ENCODE measurements at places on chromosomes 1 and 21.
A peak's percentile ranks its signal among the peaks of the same experiment; 100 is the strongest.

DNA sequence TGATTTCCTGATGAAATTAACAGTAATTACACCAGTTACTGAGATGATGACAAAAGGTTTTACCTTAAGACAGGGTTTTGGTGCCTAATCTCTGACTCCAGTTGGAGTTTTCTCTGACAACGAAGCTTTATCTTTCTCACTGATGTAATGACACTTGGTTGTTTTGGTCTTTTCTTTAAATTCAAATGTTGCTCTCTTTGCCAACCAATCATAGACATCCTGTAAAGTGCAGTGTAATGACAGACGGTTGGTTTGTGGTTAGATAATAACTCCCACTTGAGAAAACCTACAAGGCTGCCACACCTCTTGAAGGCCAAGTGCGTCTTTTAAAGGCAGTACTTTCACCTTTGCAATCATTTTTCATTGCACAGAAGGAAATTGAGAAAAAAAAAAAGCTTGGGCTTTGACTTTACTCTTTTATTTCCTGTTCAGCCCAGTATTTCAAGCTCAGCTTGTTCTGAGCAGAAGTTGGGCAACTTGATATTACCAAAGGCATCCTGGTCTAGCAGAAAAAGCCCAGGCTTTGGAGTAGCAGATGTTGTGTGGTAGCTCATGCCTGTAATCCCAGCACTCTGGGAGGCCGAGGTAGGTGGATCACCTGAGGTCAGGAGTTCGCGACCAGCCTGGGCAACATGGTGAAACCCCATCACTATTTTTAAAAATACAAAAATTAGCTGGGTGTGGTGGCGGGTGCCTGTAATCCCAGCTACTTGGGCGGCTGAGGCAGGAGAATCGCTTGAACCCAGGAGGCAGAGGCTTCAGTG is 14.9 kb downstream of the PDIK1L start:
- peak; percentile 81 for DNase-seq

DNA sequence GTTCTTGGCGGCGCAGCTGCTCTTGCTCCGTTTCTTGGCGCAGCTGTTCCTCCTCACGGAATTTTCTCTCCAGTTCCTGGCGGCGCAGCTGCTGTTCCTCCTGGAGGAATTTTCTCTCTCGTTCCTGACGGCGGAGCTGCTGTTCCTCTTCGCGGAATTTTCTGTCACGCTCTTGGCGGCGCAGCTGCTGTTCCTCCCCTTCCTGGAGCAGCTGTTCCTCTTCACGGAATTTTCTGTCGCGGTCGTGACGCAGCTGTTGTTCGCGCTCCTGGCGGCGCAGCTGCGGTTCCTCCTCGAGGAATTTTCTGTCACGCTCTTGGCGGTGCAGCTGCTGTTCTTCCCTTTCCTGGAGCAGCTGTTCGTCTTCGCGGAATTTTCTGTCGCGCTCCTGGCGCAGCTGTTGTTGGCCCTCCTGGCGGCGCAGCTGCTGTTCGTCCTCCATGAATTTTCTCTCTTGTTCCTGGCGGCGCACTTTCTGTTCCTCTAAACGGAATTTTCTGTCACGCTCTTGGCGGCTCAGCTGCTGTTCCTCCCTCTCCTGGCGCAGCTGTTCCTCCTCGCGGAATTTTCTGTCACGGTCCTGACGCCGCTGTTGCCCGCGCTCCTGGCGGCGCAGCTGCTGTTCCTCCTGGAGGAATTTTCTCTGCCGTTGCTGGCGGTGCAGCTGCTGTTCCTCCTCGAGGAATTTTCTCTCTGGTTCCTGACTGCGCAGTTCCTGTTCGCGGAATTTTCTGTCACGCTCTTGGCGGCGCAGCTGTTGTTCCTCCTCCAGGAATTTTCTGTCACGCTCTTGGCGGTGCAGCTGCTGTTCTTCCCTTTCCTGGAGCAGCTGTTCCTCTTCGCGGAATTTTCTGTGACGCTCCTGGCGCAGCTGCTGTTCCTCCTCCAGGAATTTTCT is 7.0 kb downstream of the TCHH start:
- no peak for DNase-seq

GRCh38 chr1:29145739-29146437 is 22.2 kb upstream of the TMEM200B start:
- no peak for DNase-seq

- no peak for DNase-seq
Observed at GRCh38 chr21:46138383-46138970, 16.9 kb downstream of the FTCD start.

DNA sequence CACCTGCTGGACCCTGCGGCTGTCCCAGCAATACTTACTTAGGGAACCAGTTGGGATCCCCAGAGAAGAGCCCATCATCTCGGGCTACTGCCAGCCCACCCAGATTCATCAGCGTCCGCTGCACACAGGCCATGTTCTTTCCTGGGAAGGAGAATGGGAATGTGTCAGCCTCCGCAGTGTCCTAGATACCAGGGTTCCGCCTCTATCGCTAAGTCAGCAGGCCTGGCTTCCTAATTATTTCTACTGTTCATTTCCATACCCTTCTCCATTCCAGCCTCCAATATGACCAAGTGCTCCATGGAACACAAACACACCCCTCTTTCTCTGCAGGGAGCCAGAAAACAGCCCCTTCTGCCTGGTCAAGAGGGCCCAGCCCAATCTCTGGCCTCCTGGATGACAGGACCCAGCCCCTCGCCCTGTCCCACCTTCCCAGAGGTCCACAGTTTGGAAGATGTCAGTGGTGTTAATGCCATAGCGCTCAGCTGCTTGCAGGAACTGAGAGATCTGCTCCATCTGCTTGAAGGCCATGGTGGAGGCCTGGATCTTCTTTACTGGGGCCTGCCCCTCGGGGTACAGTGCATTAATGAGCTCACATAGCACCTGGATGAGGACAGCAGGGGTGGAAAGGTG is 6.0 kb downstream of the TAGLN2 start:
- no peak for DNase-seq

DNA sequence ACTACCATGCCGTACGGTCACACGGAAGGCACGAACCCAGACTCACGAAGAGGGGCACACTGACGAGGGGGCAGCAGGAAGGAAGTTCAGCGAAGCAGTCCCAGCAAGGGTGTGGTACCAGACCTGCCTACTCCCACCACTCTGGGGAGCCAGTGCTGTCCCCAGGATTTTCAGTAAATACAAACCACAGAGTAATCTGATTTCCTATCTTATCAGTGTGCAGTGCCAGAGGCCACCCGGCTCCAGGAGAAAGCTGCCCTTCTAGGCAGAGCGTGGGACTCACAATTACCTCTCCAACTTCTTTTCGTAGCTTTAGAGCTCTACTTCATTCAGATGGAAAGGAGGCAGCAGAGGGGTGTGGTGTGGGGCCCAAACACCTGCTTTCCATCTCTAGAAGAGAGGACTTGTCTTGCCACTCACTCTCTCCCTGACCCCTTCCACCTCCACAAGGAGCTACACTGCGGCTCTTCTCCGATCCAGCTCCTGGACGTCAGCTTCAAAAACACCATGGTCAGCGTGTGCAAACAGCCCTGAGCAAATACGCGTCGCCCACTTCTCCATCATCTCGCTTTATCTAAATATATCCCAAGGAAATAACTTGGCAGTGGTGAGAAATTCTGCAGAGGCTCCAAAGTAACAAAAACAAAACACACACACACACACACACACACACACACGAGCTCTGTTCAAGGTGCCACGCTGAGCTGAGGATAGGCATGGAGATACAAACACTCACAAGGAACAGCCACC is 98.5 kb downstream of the MRPL37 start:
- DNase-seq, result no peak

GRCh38 chr1:18527921-18528320 is 47.2 kb downstream of the KLHDC7A start:
- no peak for DNase-seq

GRCh38 chr1:30977105-30977504 is 68.5 kb upstream of the SDC3 start:
- peak; percentile 26 for DNase-seq

DNA sequence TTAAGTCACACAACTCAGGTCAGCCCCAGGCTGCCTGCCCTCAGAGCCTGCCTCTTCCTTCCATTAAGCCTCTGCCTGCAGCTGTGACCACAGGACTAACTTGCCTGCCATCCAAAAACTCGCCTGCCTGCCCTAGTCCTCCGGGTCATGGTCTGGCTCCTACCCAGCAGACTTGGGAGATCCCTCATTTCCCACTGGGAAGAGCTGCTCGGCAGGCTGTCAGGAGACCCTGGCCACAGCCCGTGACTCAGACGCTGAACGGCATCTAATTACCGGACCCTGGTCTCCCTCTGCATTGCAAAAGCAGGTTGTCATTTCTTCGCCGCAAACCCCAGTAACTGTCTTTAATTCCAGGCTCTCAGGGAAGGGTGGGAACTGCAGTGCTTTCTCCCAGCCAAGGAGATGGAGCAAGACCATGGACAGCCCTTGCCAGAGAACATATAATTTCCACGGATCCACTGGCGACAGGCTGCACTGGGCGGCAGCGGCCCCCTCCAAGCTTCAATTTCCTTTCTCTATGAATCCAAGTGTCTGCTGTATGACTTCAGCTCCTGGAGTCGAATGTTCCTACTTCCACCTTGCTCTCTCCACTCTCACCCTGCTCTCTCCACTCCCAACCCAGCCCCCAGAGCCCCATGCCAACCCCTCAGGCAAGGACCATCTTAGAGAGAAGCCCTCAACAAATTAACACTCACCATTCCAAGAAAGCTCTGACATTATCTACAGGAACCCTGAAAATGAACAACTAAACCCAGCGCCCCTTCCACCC is 20.4 kb downstream of the OLFML2B start:
- DNase-seq, result peak; percentile 26

DNA sequence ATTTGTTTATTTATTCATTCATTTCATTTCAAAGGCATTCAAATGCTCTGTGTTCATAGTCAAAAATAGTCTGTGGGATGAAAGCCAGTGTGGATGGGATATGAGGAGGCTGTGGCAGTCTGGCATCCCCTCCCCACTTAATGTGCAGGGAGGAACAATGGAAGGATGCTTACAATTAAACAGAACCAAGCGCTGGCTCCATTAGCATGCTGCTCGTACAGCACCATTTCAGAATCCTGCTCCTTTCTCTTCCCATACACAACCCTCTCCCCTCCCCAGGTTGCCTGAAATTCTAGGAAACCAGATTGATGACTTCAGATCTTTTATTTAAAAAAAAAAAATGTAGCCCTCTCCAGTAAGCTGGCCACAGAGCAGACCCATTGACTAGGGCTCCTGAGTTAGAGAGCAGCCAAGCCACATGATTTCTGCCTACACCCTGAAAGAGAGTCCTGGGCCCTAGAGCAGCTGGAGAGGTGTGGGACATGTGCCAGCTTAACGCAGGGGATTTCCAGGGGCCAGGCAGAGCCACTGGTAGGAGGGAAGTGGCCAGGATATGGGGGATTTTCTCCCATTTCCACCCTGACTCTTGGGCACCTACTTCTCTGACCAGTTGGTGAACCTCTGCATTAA is 205.2 kb downstream of the ASTN1 start:
- no peak for DNase-seq

DNA sequence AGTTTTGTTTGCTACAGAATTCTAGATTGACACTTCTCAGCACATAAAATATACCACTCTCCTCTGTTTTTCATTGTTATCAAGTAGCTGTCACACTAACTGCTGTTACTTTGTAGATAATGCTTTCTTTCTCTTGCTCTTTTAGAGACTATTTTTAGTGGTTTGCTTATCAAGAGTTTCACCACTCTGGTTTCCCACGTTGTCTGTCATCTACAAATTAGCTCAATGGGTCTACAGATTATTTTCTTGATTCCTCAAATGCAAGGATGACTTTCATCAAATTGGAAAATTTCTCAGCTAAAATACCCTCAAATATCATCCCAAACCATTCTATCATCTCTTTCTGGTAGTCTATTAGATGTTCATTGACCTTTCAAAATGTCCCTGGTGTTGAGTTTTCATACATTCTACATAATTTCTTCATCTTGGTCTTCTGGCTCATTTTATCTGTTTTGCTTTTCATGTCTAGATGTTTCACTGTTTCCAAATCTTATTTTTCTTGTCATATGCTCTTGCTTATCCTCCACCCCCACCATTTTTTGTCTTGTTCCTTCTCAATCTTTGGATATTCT is 122.5 kb downstream of the TRIM33 start:
- no peak for DNase-seq

- DNase-seq, result no peak
Observed at GRCh38 chr1:119742202-119742601, 26.5 kb downstream of the HMGCS2 start.

DNA sequence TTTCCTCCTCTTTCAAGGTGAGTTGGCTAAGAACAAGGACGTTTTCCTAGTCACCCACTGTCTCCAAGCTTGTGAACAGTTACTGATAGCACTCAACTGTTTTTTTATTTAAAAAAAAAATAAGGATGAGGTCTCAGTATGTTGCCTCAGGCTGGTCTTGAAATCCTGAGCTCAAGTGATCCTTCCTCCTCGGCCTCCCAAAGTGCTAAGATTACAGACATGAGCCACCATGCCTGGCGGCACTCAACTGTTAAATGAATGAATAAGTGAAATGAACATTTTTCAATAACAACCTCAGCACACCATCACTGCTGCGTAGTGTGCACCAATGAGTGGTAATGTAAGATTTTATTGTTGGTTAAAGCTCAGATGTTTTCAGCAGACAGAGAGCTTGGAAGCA is 214.1 kb upstream of the NRIP1 start:
- DNase-seq, result no peak

GRCh38 chr1:168148916-168149315 is 12.2 kb upstream of the GPR161 start:
- DNase-seq, result no peak

- DNase-seq, result no peak
Observed at GRCh38 chr1:200959411-200959921, 64.0 kb downstream of the KIF21B start.

- no peak for DNase-seq
Observed at GRCh38 chr1:245663841-245664240, 509.1 kb downstream of the KIF26B start.

DNA sequence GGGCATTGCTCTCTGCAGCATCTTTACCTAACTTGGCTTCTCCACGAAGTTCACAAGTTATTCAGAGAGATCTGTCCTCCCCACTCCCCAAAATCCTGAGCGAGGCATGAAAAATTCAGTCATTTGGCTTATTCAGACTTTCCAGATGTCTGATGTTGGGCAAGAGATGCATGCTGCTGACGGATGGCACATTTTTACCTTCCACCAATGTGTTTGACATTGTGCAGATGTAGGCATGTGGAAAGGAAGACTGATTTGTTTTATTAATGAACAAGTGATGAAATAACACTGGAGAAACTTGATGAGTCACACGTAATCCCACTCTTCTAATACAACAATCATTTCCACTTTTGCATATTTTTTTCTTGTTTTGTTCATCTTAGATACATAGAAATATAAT is 86.7 kb downstream of the C1orf94 start:
- DNase-seq, result no peak

DNA sequence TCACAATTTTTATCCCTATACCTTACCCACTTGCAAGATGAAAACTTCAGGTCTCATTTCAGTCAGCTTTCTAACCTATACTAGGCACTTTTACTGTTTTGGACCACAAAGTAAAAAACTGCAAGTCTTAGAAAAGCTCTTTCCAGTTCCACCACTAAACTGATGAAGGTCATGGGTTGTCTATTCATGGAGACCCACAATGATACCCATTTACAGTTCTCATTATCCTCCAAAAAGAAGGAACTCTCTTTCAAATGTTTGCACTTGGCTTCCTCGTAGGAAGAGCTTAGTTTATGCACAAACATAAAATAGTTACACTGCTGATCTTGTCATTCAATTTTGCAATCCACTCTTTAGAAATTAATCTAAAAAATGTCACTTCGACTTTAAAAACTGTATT is 9.3 kb downstream of the ZNF281 start:
- DNase-seq, result no peak

Data from NCI-H2227 treated with DMSO at 0.1 percent for 48 hours (cell line).